ENCODE measurements at places on chromosomes 4 and X. TPM values are rescaled to one million over a fixed set of nuclear protein-coding genes. Genes with fewer than 3 reads are reported as not detected.

BEX1 gene
- total RNA-seq = 2.1 TPM

PKD2 gene
- 24.4 TPM for total RNA-seq

NXF2B gene
- total RNA-seq = 0.43 TPM

KLHL4 gene
- 2.9 TPM for total RNA-seq

REPS2 gene
- total RNA-seq = 18.4 TPM

Data from lung (tissue), 17 donors.